ENCODE measurements at places on chromosomes 13 and 19.

- no peak for DNase-seq
Measured at GRCh38 chr13:91825516-91825915, 427.1 kb downstream of the GPC5 start.

- DNase-seq = peak; percentile 34
Measured at GRCh38 chr19:6718741-6719539, 1.5 kb downstream of the C3 start.

DNA sequence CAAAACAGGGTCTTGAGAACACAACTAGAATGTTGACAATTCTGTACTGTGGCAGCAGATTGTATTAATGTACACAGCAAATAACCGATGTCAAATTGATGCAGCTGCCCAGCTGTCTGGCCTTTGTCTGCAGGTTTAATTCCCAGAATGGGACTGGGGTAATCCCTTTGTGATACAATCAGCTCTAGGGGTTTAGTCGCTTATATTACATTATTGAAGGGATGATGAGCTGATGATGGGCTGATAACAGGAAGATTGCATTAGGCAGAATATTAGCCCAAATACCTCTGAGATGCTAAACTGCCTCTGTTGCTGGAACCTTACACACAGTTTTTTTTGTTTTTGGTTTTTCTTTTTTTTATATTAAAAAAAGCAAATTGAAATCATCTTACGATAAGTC is 265.0 kb downstream of the RBM26 start:
- no peak for DNase-seq

GRCh38 chr19:24033963-24034342 is 53.0 kb upstream of the ZNF254 start:
- peak; percentile 53 for DNase-seq

DNA sequence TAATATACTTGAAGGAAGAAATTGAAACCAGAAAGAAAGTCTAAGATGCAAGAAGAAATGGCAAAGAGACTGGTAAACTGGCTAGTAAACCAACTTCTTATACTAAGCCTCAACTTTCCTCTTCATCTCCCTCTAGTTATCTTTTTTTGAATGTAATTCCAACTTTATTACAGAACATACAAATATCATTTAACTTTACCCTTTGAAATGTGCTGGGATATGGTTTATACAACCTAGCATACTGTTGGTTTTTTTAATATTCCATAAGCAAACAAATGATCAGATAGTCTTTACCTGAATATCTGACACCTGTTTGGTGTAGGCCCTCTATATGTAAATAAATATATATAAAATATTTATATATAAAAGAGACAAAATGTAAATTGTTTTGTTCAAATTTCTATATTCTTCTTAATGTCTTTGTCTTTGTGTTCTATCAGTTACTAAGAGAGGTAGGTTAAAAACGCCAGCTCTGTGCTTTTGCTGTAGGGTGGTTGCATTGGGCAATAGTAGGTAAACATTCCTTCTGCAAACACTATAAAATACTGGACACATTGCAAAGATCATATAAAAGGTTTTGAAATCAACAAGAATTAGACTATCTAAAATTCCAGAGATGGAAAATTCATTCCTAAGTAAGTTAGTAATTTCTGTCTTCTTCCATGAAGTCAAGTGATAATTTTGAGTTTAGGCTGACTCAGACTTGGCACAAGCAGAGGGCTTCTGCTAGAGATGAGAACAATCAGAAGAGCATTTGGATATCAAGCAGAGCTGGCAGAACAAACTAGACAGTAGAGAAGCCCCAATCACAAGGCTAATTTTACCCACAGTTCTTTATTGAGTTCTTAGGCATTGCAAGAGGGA is 383.3 kb downstream of the RFC3 start:
- DNase-seq = no peak

DNA sequence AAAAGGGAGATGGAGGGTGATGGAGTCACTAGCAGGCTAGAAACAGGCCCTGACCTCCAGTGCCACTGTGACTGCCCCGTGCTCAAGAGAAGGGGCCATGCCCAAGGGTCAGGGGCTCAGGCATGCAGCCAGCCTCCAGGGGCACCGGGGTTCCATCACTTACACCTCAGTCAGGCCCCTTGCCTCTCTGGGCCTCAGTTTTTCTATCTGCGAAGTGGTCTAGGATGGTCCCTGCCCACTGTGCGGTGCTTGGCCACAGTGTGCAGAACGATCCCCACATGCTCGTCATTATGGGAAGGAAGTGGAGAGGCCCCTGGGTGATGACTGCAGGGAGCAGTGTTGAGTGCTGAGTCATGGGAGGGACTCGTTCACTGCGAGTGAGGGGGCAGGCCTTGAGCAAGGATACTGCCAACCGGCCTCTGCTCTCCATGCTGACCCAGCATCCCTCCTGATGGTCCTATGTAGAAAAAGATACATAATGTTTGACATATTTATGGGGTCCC is 23.1 kb downstream of the TMED1 start:
- DNase-seq = peak; percentile 1

DNA sequence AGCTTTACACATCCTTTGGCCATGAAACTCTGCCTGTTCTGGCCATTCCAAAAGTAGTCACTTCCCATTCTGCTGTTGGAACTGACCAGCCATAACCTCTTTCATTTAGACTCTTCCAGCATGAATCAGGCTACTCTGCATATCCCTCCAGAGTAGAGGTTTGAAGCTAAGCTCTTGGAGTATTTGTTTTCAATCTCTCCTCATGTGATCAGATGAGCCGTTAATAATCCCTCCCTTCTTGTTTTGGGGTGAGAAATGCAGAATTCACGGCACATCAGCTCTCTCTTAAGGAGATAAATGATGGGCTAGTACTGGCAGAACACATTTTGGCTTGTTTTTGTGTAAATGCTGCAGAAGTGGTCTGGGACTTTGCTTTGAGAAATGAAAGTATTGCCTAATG is 519.9 kb downstream of the PCDH17 start:
- DNase-seq = no peak

- no peak for DNase-seq
Measured at GRCh38 chr13:91816263-91816807, 417.9 kb downstream of the GPC5 start.

DNA sequence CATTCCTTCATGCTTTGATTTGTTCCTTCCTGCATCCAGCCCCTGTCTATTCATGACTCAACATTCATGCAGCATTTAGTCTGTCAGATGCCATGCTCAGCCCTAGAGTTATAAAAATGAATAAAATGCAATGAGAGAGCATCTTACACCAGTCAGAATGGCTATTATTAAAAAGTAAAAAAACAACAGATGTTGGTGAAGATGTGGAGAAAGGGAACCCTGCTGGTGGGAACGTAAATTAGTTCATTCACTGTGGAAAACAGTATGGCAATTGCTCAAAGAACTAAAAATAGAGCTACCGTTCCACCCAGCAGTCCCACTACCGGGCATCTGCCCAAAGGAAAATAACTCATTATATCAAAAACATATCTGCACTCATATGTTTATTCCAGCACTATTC is 70.0 kb upstream of the GTF3A start:
- no peak for DNase-seq

GRCh38 chr13:110308656-110309359 is 1.7 kb downstream of the COL4A2 start:
- DNase-seq = no peak

- no peak for DNase-seq
Measured at GRCh38 chr19:16136185-16136999, 7.1 kb upstream of the HSH2D start.

GRCh38 chr19:33394006-33394722 is 20.7 kb downstream of the CEBPG start:
- no peak for DNase-seq

- DNase-seq = no peak
Measured at GRCh38 chr19:49930483-49931011, 1.2 kb upstream of the NUP62 start.

DNA sequence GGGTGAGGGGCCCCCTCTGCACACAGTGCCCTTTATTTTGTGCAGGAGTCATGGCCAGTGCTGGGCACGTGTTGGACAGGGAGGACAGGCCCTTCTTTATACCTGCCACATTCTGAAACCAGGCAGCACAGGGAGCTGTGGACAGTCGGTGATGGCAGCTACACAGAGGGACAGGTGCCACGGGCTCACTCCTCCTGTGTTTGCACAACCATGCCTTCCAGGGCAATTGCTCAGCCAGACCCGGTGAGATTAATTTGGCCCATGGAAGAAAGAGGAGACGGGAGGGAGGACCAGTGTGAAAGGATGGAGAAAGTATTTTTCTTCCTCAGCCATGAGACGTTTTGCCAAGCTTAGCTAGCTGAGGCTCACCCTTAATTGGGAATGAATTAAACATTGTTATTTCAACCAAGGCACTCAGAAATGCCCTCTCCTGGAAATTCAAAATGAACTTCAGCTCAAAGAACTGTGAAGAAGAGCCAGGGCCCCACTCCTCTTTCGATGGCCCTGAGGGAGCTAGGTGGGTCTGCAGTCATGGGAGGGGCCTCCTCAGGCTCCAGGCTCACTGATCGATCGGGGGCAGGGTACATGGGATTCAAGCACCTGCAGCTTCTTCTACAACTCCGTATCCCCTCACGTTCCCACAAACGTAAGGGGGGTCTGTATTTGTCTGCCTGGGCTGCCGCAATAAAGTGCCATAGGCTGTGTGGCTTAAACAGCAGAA is 41.2 kb downstream of the SHISA2 start:
- DNase-seq = no peak

DNA sequence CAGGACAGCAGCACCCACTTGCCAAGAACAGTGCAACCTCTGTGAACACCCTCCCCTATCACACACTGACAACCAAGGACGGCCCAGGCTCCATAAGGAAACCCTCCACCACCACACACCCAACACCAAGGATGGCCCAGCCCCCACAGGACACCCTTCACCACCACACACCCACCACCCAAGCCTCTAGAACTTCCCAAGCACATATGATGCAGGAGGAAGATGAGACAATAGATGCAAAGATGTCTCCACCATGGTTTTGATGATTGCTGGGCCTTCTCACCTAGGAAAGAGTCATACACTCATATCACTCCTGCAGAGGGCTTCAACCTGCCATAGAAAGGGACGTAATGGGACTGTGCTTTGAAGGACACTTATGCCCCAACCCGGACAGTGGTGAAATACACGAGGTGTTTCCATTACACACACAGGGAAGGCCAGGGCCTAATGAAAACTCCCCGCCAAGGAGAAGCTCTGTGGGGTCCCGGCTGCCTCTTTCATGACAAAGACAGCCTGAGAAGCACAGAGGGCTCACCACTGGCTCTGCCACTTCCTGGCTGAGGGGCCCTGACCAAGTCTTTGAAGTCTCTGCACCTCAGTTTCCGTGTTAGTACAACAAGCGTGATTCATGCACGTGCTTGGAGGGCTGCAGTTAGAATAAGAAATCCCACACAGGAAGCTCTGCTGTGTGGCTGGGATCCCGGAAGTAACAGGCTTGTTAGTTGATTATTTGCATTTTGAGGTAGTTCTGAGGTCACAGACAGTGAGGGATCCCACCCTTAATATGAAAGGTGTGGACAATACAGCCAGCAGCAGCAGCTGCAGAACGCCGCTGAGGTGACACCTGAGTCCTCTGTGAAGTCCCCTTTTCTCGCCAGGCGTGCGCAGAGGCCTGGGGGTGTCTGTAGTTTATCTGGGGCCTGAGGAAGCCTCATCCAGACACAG is 61.9 kb upstream of the ATP12A start:
- no peak for DNase-seq

GRCh38 chr13:50485979-50486935 is 357.2 kb downstream of the DLEU7 start:
- DNase-seq = no peak

DNA sequence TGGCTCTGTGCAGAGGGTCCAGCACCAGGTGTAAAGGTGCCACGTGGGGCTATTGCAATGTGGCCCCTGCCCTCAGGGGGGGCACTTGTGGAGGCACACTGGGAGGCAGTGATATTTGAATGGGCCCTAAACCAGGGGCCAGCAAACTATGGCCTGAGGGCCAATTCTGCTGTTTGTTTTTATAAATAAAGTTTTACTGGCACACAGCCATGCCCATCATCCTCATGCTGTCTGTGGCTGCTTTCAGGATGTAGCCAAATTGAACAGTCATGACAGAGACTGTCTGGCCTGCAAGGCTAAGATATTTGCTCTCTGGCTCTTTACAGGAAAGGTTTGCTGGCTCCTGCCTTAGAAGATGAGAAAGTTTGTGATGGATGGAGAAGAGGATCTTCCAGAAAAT is 33.9 kb upstream of the RANBP3 start:
- no peak for DNase-seq

DNA sequence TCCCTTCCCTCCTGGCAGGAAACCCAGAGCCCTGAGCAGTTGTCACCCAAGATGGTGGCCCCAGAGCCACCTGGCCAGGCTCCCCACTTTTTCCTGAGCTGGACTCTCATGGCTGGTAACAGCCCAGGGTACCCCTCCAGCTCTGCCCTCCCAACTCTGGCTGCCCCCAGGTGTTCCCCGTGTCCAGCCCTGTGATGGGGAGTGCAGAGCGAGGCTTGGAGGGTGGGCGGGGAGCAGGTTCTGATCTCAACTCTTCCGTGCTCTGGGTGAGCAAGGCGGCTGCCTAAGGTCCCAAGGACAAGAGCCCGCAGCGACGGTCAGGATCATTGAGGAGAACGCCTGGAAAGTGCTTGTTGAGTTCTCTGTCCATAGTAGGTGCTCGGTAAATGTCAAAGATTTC is 54.7 kb upstream of the GAS6 start:
- DNase-seq = no peak

DNA sequence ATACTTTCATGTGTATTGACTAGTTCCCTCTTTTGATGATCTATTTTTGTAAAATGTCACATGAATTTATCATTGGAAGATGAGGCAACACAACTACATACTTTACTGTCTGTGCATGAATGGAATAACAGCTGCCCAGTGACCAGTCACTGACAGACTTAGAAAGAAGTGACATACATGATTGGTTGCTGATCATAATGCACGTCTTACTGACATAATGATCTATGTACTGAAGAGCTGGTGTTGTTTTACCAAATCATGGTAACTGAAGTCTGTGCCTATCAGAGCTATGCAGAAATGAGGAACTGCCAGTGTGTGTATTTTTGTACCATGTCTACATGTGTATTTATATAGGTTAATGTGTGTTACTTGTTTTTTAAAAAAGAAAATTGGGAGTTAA is 26.5 kb downstream of the GPR18 start:
- no peak for DNase-seq

DNA sequence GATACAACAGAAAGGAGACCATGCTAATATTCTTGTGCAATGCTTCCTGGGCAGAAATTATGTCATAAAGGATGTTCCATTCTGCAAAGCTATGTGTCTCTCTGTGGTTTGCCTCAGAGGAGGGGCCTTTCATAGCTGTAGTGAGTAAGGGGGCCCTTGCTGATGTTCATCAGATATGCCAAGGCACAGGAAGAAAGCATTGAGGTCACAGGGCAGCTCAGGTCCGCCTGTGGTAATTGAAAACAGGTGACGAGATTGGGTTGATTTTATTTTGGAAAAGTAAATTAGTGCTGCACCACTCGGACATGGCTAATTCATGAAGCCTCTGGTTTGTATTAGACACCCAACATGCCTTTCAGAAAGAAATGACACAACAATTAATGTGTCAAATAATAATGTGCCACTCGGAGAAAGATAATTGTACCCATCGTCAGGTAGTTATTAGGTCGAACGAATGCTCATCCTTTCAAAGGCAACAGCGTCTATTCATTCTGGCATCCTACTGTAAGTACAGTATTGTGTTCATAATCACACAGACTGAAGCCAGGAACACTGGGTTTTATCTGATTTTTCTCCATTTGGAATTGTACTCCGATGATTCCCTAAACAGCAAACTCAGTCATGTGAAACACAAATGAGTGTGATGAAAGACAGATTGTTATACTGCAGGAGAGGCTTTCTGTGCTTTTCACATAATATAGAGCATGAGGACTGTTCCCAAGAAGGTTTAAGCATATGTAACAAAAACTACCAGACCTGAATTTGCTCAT is 421.6 kb upstream of the KLF12 start:
- DNase-seq = no peak

GRCh38 chr13:42970824-42971690 is 21.0 kb downstream of the EPSTI1 start:
- DNase-seq = peak; percentile 36
